Stimulated activated CD4-positive, alpha-beta T cell treated with anti-CD3 and anti-CD28 coated beads, Interleukin-2, amount 100 ng/mL, for 4 hours (primary cell): ENCODE measurements at places on chromosomes 5 and 9.

DNA sequence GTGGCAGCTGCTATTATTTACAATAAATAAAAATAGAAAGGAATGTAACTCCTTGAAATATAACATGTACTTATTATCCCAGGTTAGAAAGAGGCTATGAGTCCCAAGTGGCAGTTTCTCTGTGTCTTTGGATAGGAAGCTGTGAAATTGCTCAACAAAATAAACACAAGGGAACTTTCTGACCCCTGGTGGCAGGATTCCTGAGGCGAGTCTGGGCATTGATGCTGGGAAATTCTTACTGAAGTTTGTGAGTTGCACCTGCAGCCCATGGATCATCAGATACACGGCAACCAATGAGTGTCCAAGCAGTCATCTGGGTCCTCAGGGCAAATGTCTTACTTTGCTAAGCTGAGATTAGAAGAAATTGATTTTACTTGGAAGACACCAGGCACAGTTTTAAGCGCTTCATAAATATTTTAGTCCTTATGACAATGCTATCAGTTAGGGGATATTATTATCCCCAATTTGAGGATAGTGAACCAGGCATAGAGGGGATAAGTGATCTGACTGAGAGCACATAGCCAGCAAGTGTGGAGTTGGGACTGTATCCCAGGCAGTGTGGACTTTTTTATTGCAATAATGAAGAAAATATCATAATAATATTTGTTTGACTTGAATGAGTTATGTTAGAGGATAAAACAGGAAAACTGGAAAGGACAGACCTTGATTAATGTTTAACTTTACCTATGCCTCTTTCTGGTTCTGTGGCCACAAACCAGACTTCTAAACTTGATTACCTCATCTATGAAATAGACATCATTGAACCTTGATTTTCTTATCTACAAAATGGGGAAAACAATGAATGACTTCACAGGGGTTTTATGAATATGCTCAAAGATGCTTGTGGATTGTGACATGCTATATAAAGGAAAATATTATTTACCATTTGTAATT is 265.5 kb upstream of the ADAMTSL1 start:
- DNase-seq = no peak

- DNase-seq = no peak
Observed at GRCh38 chr5:78109891-78110324, 184.6 kb downstream of the AP3B1 start.

DNA sequence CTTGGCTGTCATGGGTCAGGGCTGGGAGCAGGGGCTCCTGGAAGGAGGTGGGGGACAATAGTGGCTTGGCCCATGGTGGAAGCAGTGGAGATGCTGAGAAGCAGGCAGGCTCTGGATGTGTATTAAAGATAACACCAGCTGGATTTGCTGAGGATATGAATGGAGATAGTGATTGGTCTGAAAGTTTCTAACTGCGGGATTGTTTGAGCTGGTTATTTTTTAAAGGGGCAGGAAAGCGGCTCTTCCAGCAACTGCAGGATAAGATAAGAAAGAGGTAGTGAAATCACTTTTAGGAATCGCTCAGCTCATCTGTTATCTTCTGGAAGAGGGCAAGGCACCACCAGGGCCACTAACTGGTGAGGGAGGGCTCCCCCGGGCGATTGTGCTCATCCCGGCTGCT is 125.5 kb downstream of the TENT4A start:
- no peak for DNase-seq

DNA sequence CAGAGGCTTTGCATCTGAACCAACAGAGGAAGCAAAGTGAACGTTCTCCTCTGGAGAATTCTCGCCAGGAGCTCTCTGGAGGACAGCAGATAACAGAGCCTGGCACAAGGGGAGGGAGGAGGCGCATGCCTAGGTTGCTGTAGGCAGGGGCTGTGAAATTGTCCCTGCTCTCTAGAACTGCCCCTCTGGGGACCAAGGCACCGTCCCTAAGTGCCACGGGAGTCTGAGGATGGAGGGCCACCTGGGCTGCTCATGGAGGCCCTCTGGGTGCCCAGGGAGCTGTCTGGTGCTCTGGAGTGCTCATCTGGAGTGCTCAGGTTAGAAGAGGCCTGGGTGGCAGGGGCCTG is 77.6 kb downstream of the CACNA1B start:
- no peak for DNase-seq

DNA sequence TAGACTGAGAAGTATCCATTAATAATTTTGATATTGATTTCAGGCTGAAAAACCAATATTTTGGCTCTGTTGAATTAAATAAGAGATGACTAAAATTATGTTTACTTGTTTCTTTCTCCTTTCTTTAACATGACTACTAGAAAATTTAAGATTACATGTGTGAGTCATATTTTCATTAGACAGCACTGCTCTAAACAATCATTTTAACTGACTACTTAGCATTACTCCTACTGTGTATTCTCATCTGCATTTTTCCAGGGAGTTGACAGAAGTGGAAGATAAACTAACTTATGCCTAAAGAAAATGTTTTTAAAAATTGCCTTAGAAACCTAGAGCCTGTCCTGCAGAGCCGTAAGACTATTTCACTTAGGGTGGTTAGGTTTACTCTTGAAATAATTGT is 29.1 kb downstream of the TNC start:
- DNase-seq = no peak

GRCh38 chr9:88685966-88686365 is 151.0 kb downstream of the NXNL2 start:
- DNase-seq = no peak

DNA sequence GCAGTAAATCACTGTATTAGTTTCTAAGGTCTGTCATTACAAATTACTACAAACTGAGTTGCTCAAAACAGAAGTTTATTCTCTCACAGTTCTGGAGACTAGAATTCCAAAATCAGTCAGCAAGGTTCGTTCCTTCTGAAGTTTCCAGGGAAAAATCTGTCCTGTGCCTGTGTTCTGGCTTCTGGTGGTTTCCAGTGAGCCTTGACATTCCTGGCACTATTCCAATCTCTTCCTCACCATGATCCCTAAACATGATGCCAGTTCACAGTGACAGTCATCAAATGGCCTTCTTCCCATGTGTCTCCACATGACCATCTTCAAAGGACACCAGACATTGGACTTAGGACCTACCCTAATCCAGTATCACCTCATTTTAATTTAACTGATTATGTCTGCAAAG is 351.4 kb downstream of the PLK2 start:
- DNase-seq = no peak

DNA sequence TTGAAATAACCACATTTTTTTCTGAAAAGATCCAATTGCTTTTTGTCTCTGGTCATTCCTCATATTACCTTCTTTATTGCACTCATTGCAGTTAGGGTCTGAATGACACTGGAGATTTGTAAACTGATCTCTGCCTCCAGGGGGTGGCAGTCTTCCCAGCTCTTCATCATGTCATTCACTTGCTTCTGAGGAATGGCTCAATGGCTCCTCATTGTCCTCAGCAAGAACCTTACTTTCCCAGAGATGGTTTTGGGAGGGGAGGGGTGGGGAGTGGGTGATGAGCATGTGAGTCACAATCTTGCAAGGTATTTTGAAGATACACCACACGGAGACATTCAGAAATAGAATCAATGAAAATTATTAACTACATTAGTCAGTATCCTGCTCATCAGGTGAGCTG is 159.8 kb upstream of the GAS1 start:
- DNase-seq = no peak

DNA sequence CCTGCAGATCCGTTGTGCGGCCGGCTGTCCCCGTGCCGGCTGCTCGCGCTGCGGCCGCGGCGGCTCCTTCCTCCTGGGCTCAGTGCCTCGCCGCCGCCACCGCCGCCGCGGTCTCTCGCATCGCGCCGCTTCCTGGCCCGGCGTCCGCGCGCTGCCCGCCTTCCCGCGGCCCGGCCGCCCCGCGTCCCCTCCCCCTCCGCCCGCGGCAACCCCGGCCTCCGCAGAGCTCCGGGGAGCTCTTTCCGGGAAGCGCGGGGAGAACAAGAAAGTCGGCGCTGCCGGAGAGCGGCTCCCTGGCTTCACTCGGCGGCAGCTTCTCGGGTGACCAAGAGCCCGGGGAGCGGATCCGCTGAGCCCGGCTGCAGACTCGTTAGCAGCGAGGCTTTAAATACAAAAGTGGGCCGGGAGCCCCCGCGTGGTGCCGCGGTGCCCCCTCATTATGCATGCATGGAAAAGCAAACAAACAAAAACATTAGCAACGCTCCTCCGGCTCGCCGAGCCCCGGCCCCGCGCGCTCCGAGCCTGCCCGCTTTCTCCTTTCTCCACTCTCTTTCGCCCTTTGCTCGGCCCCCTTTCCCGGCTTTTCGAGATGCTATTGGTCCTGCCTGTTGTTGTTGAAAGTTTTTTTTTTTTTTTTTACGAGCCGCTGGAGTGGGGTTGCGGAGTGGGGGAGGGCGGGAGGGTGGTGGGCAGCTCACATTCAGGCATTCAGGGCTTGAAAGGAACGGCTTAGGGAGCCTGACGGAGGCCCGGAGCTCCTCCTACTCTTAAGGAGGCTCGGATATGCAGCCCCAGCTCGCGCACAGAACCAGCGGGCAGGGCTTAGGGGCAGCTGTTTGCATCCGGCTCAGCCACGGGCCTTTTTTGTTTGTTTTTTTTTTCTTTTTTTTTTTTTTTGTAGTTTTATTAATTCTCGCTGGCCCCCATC is at the start of gene GAS1:
Gene GAS1, minus strand, starts transcription at position 361 of the 928 bp plus-strand sequence. CDS start 727 bp downstream, outside the sequence.
- no peak for DNase-seq

GRCh38 chr9:85038061-85038460 is 368.5 kb downstream of the NTRK2 start:
- no peak for DNase-seq

- no peak for DNase-seq
Observed at GRCh38 chr5:36712706-36713105, 106.3 kb downstream of the SLC1A3 start.

DNA sequence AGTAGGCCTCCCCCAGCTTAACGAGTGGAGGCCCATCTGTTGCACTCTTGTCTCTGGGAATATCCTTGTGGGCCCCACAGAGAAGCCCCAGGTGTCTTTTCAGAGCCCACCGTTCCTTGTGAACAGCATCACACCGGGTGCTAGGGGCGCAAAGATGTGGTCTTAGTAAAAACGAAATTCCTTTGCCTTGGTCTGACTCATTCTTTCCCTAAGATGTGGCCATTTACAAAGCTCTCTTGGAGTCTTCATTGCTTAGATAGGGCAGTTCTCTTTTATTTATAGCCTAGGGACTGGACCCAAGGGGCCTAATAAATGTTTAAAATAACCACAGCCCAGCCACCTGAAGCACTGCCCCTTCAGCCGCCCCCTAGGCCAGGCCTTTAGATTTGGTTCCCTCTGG is 52.8 kb upstream of the RPL26L1 start:
- no peak for DNase-seq

DNA sequence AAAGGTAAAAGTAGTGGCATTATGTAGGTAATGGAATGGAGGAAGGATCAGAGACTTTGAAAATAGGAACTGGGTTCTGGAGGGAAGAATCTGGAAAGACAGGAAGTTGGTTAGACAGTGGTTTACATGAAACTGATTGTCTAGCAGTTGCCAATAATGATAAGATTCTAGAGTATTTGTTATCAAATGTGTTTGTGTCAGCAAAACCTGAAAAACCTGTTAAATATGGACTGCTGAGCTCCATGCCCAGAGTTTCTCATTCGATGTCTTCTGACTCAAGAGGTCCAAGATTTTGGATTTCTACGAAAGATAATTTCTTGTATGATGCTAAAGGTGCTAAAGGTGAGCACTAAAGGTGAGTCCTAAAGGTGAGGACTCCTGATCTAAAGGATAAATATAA is 515.0 kb upstream of the TUSC1 start:
- no peak for DNase-seq

- no peak for DNase-seq
Observed at GRCh38 chr9:122386311-122386872, 15.6 kb downstream of the PTGS1 start.

GRCh38 chr9:121178676-121179372 is 22.8 kb downstream of the RAB14 start:
- no peak for DNase-seq

DNA sequence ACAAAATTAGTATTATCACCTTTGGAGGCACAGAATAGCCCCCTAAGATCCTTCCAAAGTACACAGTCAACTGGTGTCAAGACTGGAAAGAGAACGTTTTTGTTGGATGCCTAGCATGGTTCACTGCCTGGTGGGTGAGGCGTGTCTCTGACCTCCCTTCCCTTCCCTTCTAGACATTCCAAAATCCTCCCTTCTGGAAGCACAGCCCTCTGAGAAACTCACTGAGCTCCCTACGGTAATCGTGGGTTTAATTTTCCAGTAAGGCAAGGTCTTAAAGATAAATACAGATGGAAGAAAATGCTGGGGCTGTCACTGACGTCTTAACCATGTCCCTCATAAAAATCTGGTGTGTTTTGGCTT is 138.8 kb downstream of the LIFR start:
- no peak for DNase-seq

DNA sequence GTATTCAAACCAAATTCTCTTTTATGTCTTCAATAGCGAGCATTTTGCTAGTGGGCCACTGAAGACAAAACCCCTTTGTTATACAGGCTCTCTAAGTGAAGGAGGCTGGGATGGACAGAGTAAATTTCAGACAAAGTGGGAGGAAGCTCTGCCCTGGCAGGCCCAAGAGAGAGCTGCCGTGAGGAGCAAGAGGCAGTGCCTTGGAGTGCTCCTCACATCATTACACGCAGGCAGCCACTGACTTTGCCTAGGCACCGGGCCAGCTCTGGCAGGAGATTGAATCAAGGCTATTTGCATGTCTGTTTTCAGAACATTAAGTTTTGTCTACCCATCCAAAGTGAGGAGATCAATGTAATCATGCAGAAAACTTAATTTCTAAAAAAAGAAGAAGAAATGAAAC is 167.7 kb downstream of the CCDC192 start:
- no peak for DNase-seq

DNA sequence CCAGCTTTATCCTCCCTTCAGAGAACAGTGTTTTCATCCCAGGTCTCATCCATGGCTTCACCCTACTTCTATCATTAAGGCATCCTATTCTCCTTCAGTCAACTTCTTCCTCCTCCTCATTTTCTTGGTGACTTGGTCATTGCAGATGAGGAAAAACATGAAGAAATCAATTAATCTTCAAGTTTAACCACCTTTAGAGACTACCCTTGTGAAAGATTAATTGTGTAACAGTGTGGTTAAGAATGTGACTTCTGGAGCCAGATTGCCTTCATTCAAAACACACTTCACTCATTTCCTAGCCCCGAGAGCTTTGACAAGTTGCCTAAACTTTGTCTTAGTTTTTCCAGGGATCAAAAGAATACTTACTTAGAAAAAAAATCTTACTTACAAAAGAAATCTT is 110.0 kb downstream of the STK32A start:
- no peak for DNase-seq

GRCh38 chr5:96699186-96699820 is 37.1 kb downstream of the CAST start:
- DNase-seq = no peak

DNA sequence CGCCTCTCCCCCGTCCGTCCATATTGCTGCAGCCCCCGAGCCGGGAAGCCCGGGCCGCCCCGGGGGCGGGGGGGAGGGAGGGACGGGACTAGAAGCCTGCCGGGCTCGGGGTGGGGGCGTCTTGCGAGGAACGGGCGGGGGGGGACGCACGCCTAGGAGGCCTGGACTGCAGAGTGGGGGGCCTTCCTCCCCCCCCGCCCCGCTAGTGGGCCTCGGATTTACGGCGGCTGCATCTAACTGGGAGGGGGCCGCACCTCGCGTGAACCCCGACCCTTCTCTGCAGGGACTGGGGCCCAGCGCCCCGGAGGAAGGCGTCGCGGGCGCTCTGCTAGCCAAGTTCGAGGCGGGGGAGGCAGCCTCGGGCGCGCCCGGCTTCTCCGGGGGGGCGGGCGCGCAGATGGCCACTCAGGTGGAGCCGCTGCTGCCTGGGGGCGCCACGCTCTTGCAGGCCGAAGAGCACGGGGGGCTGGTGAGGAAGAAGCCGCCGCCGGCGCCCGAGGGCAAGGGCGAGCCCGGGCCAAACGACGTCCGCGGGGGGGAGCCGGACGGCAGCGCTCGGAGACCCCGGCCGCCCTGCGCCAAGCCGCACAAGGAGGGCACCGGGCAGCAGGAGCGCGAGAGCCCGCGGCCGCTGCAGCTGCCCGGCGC is at the start of gene LARP1:
Gene LARP1, plus strand, starts transcription at position 17 of the 648 bp plus-strand sequence. Its CDS starts 381 bp downstream, at position 398.
- DNase-seq = no peak
